Cortex of kidney (tissue), 1 donor: ENCODE measurements at places on chromosomes 5 and 9.

DNA sequence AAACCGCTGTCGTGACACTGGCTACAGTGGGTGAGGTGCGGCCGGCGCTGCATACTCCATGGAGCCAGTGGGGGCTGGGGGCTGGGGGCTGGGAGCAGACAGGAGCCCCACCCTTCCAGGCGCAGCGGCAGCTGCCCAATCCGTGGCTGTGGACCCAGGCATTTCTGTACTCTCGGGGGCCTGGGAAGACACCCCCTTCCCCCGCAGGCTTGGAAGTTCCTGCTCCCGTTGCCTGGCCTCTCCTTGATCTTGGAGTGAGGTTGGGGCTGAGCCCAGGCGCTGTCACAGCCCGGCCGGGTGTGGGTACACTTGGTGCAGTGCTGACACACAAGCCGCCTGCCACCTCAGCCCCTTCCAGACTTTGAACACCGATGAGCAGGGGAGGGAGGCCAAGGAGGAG, 27.7 kb upstream of the GGTA1 start:
- DNase-seq: no peak

- no peak for DNase-seq
These were observed 443.5 kb upstream of the CDH6 start for GRCh38 chr5:30749971-30750370.

DNA sequence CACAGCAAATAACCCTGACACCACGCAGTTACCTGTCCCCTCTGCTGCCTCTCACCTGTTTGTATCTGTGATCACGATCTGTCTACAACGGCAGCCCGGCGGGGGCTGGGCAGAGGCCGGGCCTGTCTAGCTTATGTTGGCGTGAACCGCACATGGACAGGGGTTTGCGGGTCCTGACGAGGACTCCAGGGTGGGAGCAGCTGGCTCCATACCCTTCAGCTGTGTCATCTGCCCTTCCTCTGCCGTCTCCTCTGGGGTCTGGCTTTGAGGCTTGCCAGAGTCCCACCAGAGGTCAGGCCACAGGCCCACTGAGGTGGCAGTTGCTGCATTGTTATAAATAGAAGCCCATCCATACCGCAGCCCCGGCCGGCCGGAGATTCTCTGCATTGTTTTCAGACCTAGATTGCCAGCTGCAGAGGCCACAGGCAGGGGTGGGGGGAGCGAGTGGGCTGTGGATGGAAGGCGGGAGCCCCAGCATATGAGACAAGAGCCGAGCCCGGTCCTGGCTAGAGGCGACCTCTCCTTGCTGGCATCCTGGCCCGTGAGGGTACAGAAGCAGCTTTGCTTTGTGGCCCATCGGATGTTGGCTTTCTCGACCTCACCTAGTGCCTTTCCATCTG, 37.8 kb downstream of the FAM78A start:
- no peak for DNase-seq

GRCh38 chr5:39700523-39700922, 275.7 kb upstream of the DAB2 start:
- DNase-seq: no peak

- no peak for DNase-seq
These were observed 318.8 kb downstream of the PIK3R1 start for GRCh38 chr5:68534131-68534940.

DNA sequence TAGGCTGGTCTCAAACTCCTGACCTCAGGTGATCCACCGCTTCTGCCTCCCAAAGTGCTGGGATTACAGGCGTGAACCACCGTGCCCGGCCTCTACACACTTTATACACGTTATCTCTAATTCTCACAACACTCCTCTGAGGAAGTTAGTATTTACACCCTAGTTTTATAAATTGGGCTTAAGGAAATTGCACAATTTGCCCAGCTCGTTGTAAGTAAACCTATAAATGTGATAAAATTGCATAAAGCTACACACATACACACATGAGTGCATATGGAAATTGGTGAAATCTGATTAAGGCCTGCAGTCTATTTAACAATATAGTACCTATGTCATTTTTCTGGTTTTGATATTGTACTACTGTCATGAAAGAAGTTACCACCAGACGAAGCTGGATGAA, 4.4 kb upstream of the SLC4A9 start:
- no peak for DNase-seq

GRCh38 chr9:114494776-114495569, 10.3 kb downstream of the WHRN start:
- no peak for DNase-seq

GRCh38 chr9:119117409-119117808, 251.8 kb downstream of the BRINP1 start:
- no peak for DNase-seq

DNA sequence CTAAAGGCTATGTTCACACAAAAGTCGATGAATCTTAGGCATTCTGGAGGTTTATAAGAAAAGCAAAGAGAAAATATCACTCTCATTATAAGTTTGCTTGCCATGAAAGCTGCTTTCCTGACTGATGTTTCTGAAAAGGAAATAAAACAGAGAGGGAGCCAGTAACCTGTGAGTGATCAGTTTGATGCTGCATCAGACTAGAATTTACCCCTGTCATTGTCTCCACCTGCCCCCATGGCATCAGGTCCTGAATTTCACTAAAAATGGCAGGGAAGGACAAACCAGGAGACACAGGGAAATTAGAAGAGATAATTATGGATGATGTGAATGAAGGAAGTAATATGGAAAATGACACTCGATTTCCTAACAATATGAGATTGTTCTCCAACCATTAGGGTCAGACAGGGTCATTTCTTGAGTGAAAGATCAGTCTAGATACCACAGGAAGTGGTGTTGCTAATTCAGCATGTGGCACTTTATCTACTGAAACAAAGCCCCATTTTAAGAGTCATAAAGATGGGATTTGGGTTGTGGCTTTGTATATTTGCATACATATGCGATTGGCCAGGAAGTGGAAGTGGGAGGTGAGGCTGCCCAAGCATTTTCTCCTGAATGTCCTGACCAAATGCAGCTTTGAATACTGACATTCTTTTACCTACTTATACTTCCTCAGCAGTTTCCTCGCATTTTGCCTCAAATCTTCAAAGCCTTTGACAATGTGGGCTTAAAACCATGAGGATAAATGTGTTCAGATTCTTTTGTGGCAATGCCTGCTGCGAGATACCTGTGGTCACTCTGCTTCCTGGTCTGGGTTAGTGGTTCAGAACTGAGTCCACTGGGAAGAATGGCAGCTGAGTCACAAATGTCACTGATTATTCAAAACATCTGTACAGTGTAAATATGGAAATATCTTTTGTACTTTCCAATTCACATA, 29.7 kb downstream of the MEGF10 start:
- no peak for DNase-seq

- no peak for DNase-seq
These were observed 101.7 kb downstream of the LMNB1 start for GRCh38 chr5:126878634-126879033.

GRCh38 chr5:28779161-28779754, 1740.9 kb upstream of the CDH9 start:
- no peak for DNase-seq

GRCh38 chr9:94768766-94769165, 42.3 kb downstream of the AOPEP start:
- DNase-seq: no peak

DNA sequence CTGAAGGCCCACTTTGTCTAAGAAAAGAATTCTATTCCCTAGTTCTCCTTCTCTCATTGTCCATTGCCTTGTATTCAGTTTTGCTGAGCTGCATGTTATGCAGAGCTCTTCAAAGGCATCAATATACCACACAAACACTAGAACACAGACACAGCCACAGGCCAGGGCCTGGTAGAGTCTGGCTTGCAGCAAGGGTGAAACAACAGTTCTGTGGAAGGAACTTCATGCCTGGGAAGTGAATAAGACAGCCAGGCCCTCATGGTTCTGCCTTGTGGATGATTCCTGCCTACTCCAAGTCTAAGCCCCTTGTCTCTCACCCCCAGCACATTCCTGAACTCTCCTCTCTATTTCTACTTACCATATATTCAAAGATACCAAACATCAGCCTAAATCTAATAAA, 30.8 kb downstream of the KLHL3 start:
- no peak for DNase-seq

DNA sequence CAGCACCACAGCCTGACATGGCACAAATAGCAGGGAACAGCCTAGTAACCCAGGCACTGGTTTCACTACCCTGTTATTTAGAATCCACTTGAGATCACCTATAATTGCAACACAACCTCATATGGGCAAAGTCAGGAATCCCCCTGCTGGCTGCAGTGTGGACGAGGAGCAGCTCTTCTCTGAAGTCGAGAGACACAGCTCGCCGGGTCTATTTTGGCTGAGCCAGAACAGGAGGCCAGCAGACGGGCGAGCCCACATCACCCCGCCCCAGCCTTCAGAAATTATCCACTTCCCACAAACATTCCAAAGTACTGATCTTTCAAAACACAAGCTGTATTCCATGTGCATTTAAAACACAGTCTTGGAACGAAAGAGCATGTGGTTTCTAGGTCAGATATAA, 179.0 kb downstream of the ROR2 start:
- DNase-seq: no peak

GRCh38 chr5:74660873-74661272, 20.3 kb upstream of the ENC1 start:
- DNase-seq: no peak

- DNase-seq: no peak
These were observed 157.3 kb downstream of the PPP2R2B start for GRCh38 chr5:146721073-146721815.

- no peak for DNase-seq
These were observed 98.6 kb upstream of the EQTN start for GRCh38 chr9:27395484-27395921.

DNA sequence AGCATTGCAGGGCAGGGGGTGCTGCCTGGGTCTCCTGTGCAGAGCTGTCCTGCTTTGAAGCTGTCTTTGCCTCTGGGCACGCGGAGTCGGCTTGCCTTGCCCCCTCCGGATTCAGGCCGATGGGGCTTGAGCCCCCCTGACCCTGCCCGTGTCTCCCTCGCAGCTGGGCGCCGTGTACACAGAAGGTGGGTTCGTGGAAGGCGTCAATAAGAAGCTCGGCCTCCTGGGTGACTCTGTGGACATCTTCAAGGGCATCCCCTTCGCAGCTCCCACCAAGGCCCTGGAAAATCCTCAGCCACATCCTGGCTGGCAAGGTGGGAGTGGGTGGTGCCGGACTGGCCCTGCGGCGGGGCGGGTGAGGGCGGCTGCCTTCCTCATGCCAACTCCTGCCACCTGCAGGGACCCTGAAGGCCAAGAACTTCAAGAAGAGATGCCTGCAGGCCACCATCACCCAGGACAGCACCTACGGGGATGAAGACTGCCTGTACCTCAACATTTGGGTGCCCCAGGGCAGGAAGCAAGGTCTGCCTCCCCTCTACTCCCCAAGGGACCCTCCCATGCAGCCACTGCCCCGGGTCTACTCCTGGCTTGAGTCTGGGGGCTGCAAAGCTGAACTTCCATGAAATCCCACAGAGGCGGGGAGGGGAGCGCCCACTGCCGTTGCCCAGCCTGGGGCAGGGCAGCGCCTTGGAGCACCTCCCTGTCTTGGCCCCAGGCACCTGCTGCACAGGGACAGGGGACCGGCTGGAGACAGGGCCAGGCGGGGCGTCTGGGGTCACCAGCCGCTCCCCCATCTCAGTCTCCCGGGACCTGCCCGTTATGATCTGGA, 2.7 kb downstream of the CEL start:
- no peak for DNase-seq

GRCh38 chr5:31941151-31941755, 232.9 kb downstream of the GOLPH3 start:
- no peak for DNase-seq

GRCh38 chr9:114281473-114282103, 41.3 kb upstream of the ORM1 start:
- no peak for DNase-seq

DNA sequence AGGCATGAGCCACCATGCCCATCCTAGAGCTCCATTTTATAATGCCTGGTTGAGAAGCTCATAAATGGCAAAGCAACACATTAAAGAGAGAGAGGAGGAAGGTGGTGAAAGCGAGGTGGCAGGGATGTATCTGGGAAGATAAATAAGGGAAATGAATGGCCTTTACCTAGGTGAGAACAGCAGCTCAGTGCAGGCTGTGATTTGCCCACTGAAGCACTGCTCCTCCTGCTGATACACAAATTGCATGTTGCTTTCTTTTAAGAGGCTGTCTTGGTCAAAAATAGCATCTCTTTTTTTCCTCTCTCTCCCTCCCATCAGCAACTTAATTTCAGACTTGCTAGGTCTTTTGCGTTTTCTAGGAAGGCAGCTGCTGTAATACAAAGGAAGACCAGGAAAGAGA, 258.9 kb downstream of the FAM114A2 start:
- DNase-seq: no peak

- DNase-seq: no peak
These were observed 8.1 kb downstream of the CATSPER3 start for GRCh38 chr5:134975843-134976242.

DNA sequence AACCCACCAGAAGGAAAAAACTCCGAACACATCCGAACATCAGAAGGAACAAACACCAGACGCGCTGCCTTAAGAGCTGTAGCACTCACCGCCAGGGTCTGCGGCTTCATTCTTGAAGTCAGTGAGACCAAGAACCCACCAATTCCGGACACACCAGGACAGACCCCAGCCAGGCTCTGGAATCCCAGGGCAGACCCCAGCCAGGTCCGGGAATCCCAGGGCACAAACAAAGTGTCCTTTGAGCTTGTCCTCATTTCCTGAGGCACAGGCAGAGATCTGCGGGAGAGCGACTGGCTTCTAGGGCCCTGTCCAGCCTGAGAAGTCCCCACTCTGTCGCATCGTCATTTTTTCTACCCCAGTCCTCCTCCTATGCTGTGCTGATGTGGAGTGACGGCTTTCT, 461.1 kb downstream of the ACTL7B start:
- DNase-seq: no peak

DNA sequence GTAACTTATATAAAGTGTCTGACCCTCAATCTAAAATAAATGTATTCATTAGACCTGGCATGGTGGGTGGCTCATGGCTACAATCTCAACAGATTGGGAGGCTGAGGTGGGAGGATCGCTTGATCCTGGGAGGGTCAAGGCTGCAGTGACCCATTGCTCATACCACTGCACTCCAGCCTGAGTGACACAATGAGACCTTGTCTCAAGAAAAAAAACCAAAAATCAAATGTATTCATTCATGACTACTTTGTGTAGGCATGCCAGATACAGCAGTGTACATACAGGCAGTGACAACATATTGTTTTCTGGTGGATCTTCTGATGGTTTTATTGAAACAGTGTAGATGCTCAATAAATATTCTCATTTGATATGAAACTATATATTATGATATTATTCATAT, 201.0 kb downstream of the TRIM32 start:
- DNase-seq: no peak

DNA sequence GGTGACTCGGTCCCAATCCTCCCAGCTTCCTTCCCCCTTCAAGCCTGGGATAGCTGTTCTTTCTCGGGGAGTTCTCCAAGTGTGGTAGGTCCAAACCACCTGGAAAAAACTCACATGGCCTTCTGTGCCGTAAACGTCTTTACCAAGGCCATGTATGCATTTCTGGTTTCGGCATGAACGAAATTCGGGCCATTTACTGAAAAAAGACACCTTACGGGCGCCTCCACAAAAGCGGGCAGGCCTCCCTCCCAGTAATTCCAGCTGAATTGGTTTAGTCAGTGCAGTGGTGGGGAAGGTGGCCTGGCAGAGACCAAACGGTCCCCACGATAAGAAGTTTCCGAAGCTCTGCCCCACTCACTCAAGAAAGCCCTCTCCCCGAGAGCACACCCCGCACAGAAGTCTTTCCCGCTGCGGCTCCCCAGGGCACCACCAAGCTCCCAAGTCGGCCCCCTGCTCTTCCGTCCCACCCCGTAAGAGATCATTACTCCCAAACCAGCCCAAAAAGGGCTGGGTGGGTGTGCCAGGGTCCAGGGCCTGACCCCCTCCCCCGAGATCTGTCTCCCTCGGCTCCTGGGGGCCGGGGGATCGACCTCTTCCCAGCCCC, 86.3 kb upstream of the MELK start:
- DNase-seq: no peak

GRCh38 chr5:145680169-145680568, 155.0 kb downstream of the PRELID2 start:
- no peak for DNase-seq
